ENCODE measurements at places on chromosomes 1 and 21.

GRCh38 chr1:61556631-61557030 lies 168.3 kb downstream of the TM2D1 start:
- no peak for DNase-seq

GRCh38 chr1:98145655-98146054 lies 224.8 kb upstream of the DPYD start:
- no peak for DNase-seq

GRCh38 chr21:37837381-37837780 lies 78.9 kb downstream of the KCNJ6 start:
- DNase-seq = no peak

GRCh38 chr1:31937300-31938183 lies 626 bp downstream of the PTP4A2 start:
- DNase-seq = peak; percentile 78

DNA sequence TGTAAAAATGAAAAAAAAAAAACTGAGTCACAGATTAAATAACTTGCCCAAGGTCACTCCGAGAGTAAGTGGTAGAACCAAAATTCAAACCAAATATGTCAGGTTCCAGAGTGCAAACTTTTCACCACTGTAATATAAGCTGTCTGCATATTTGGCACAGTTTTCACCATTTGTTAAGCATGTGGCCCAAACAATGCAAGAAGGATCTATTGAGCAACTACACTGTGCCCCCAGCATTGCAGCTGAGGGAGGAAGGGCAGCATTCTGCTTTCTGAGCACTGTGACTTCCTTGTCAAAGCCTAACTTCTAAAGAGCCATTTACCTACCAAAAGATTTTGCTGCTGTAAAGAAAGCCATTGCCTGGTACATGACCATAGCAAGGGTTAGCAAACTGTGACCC lies 133.4 kb downstream of the SYT2 start:
- no peak for DNase-seq

- DNase-seq = no peak
Measured at GRCh38 chr1:244901400-244902015, 37.2 kb upstream of the HNRNPU start.

DNA sequence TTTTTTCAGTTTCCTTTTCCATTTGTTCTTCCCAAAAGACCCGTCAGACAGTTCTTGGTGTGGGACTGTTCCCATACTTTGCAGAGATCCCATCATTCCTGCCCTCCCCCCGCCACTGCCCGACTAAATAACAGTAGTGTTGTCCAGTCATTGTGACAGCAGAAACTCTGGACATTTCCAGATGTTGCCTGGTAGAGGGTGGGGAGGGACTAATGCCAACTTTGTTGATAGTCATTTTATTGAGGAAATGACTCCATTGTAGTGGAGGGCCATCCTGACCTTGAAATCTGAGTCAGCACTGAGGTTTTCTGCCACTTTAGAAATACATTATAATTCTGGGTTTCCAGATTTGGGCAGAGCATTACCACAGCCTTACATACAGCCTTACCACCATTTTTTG lies 85.4 kb downstream of the CEP350 start:
- no peak for DNase-seq

DNA sequence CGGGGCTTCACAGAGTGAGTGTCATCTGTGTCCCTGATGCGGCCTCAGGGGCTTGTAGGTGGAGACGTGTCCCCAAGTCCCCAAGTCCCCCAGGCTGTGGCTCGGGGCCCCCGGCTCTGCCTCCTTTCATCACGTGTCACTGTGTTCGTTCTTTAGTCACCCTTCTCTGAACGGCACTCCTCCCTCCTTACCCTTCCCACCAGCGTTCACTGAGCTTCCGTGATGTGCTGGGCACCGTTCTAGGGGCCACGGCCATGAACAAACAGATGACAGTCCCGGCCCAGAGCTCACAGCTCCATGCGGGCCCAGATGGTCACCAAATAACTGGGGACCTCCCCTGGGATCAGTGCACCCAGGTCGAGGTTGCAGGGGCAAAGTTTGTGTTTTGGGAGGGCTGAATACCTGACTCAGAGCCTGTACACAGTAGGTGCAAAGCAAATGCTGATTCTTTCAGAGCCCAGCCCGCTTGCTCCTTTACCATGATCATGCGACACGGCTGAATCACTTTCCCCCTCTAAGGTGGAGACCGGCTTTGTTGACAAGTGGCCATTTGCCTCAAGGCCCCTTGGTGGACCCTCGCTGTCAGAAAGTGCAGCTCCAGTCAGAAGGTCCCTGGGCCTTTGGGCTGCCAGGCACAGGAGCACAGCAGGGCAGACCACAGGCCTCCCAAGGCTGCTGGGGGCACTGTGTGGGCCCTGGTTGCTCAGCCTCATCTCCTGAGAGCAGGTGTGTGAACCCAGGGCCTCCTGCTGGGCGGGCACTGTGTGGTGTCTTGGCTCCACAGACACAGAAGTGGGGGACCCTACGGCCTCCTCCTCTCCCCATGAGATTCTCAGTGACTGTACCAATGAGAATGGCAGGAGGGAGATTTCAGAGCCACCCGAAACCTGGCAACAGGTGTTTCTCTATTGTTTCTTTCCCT lies 592.5 kb downstream of the PTPRU start:
- no peak for DNase-seq
